ENCODE measurements at places on chromosomes 7 and 10.

- no peak for DNase-seq
These were observed 354.5 kb downstream of the FGFR2 start for GRCh38 chr10:121243609-121244241.

- DNase-seq, result no peak
These were observed 83.2 kb downstream of the AHCYL2 start for GRCh38 chr7:129308047-129308446.

GRCh38 chr10:19728964-19729363 is 87.3 kb upstream of the PLXDC2 start:
- no peak for DNase-seq

GRCh38 chr7:2441430-2442058 is 34.7 kb downstream of the GRIFIN start:
- no peak for DNase-seq

DNA sequence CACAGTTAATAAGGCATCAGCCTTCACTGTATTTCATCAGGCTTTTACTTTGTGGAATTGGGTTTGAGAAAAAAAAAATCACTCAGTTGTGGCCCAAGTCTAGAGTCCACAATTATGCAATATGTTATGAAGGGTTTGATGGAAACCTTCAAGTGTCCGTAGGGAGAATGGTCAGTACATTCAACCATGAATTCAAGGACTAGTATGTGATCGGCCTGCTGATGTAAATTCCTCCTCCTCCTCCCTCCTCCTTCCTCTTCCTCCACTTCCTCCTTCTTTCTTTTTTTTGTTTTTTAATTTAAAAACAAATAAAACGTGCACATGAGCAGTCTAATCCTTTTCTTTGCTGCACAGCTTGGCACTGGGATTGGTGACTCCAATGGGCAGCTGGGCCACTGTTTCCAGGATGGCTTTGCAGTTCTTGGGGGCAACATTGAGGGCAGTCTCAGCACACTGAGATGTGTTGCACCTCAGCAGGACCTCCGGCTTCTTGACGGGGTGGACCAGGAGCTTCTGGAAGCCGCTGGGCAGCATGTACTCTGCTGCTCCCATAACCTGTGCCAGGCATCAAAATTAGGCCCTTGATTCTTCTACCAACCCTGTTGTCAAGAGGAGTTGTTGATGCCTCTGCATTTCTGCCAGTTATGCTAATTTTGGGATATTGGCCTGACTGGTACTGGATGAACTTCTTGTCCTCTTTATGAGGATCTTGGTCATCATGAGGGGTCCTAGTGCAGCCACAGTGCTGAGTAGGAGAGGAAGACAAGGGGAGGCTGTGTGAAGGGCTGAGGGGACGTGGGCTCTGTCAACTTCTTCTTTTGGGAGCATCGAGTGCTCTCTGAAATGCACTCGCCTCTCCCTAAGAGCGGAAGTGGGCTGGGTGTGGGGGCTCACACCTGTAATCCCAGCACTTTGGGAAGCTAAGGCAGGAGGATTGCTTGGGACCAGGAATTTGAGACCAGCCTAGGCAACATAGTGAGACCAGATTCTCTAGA is 9.3 kb upstream of the IL2RA start:
- DNase-seq, result no peak

DNA sequence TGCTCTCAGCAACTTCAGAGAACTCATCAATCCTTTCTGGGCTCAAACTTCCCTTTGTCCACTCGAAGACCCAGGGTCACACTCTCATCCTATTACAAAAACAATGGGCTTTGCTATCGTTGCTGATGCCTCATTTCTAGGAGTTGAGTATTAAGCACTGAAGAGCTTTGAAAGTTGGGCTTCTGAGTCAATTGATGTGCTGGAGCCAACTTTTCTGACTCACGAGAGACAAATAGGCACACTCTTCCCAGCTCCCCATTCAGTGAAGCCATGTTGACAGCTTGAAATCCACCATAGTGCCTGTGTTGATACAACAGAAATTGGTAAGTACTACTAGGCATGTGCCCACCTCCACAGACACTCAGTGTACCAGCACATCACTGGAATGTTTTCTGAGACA is 97.5 kb upstream of the PRSS58 start:
- DNase-seq, result no peak

- no peak for DNase-seq
These were observed 44.8 kb upstream of the DMBT1 start for GRCh38 chr10:122515588-122516231.

- DNase-seq, result no peak
These were observed 115.9 kb downstream of the GPR85 start for GRCh38 chr7:112970771-112971170.

GRCh38 chr10:124467165-124467564 is 5.5 kb downstream of the LHPP start:
- DNase-seq, result no peak

- DNase-seq, result no peak
These were observed 172.4 kb downstream of the PRPF18 start for GRCh38 chr10:13759168-13759567.

GRCh38 chr10:124740369-124741280 is 3.6 kb downstream of the FAM53B start:
- no peak for DNase-seq

DNA sequence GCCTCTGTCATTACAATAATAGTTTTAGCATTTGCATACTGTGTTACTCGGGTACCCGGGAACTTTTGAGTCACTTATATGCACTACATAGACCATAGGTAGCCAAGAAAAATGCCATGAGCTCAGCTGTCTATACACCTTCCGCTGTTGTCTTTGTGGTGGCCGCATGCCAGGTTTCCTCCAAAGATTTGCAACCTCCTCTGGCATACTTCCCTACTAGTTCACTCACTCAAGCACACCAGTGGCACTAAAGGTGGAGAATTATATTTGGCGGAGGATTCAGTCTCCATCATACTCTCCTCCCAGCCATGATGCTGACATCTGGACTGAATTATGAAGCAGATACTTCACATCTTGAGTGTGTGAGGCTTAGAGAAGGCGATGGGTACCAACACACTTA is 35.6 kb upstream of the GRB10 start:
- no peak for DNase-seq

GRCh38 chr10:33005322-33006301 is 47.6 kb upstream of the ITGB1 start:
- DNase-seq, result peak; percentile 84

DNA sequence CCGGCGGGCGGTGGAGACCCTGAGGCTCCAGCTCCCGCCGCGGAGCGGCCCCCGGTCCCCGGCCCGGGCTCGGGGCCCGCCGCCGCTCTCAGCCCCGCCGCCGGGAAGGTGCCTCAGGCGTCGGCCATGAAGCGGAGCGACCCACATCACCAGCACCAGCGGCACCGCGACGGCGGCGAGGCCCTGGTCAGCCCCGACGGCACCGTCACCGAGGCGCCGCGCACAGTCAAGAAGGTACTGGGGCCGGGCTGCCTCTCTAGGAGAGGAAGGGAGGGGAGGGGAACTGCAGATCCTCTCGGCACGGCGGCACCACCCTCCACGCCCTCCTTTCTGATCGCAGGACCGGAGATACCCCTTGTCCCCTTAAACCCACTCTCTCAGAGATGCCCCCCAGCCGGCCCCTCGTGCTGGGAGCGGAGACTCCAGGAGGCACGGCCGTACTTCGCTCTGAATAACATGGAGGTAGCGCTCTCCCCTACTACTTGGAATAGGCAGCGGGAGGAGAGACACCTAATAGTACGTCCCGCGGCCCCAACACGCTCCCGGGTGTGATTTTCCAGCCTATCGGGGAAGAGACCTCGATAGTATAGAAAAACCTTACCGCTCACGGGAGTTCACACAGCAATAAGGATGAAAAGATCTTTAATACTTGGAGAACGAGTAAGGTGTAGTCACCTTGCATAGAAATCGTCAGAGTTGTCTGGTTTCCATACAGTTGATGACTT is 538 bp downstream of the AHCYL2 start:
- no peak for DNase-seq

DNA sequence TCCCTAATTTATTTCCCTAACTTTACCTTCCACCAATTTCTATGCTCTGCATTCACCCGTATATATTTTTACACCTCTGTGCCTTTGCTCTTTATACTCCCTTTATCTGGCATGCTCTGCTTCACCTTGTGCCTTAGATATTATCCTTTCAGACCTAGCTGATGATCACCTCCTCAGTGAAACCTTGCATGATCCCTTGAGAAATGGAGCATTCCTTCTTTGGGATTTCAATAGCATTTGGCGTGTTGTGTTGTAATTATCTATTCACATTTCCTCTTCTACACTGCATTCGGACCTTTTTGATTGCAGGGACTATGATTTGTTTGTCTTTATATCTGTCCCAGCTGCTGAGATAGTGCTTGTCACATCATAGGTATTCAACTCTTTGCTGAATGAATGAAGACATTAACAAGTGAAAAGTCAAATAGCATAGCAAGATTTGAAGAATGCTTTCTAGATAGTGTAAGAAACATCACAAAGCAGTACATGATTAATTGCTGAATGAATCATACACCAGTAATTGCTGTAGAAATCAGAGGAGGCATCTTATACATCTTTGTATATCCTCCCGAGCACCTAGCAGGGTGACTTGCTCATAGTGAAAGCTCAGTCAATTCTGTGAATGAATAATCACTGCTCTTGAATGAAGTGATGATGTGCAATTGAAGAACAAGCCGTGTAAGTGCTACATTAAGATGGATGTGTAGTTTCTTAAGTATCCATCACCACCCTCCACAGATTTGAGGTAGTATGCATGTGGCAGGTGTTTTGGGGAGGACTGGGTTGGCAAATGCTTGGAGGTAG is 2.0 kb upstream of the TM9SF3 start:
- DNase-seq, result no peak

DNA sequence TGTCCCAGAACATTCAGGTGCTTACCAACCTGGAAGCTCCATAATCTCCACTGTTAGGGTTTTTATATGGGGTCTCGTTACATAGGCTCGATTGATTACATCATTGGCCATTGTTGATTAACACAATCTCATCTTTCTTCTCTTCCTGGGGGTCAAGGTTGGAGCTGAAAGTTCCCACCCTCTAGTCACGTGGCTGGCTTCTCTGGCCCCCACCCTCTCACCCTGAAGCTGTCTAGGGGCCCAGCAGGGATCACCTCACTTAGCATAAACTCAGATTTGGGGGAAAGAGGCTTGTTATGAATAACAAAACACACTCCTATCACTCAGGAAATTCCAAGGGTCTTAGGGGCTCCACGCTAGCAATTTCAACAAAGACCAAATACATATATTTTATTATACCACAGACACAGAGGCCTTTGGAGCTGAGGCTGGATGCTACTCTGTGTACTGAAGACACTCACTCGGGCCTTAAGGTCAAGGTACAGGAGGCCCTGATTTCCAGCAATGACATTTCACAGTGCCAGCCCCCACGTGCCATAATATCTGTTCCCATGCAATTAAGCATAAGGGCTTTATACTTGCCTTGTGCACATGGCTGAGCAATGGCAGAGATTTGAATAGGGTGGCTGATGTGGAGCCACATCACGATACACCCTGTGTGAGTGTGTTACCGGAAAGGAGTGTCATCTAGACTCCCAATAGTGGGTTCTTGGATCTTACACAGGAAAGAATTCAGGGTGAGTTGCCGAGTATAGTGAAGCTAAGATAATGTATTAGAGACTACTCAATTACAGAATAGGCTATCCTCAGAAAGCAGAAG is 108.2 kb downstream of the COL26A1 start:
- no peak for DNase-seq

DNA sequence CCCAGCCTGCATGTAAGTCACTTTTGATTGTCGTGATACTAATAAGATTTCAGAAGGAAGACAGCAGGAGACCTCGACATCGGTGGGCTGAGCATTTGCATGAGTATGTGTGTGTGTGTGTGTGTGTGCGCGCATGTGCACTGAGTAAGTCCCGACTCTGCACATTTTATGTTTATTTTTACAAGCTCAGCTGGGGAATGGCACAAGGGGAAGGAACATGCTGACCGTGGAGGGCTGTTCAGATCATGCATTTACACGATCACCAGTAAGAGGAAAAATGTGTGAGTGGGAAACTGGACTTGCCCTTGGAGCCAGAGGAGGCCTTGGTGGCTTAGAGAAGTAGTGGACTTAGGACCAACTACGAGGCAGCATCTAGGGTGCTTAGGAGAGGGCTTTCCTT is 41.3 kb downstream of the IL2RA start:
- no peak for DNase-seq

- no peak for DNase-seq
These were observed 231.3 kb upstream of the KLF6 start for GRCh38 chr10:4016214-4016740.

- no peak for DNase-seq
These were observed 9.4 kb upstream of the PIP4K2A start for GRCh38 chr10:22723783-22724182.

Measured in SW 1271 (cell line).